NCI-H1092 treated with DMSO at 0.1 percent for 48 hours (cell line): ENCODE measurements at places on chromosomes 4 and X.

DNA sequence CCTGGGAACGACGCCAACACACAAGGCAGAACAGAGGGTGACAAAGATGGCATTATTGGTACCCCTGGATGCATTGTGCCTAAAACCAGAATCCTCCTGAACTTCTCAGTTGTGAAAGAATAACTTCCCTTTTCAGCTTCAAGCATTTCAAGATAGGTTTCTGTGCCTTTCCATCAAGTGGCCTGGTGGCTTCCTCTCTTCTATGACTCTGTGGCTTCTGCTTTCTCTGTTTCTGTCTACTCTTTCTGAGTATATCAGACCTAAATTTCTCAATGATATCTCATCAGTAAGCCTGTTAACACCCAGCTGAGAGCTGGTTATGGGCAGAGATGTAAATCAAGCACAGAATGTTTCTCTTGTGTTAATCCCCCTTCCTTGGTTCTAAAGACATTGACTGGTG lies 21.4 kb upstream of the FAM9B start:
- DNase-seq = no peak

DNA sequence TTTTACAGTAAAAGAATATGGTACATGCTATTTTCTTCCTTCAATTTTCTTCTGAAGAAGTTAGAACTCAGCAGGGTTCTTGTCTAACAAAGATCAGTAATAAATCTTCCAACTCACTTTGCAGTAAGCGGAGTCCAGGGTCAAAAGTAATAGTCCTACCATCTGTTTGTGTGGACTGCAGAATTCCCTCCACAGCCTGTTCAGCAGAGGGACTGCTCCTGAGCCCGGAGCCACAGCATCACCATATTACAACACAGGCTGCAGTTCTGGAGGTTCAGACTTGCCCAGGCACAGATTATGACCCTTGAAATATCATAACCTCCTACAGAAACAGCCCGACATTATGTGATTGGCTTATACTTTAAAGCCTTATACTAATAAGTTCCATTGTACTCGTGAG lies 10.3 kb downstream of the FHDC1 start:
- DNase-seq = no peak

GRCh38 chrX:110317061-110317819 lies 645 bp downstream of the AMMECR1 start:
- DNase-seq = peak; percentile 41

DNA sequence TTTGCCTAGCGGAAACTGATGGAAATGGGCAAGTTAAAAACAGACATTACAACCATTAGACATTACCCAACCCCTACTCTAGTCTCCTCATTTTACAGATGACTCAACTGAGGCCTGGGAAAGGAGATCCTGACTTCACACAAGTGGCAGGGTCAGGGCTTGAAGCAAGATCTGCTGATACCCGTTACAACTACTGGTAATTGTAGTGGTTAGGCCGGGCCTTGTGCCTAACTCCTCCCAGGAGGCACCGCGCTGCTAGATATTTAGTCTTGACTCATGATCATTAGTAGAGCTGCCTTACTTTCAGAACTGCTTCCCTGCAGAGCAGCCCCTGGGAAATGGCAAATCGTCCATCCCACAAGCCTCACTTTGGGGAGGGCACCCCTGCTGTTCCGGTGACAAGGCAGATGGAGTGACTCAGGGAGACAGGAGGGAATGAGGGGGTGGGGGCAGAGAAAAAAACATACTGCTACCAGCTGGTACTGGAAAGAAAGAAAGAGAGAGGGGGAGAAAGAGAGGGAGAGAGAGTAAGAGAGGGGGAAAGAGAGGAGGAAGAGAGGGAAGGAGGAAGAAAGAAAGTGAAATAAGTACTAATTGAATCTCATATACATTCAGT lies 12.2 kb downstream of the ARHGEF6 start:
- DNase-seq = no peak

GRCh38 chr4:136484996-136485395 lies 1047.3 kb downstream of the PCDH18 start:
- no peak for DNase-seq

- no peak for DNase-seq
These were observed 710.6 kb downstream of the TRAM1L1 start for GRCh38 chr4:116374815-116375214.

- DNase-seq = no peak
These were observed 102.1 kb upstream of the FAM9B start for GRCh38 chrX:9135901-9136510.

- peak; percentile 21 for DNase-seq
These were observed at the start of gene MAGEE2 for GRCh38 chrX:75784680-75785491. TSS of gene MAGEE2 (minus strand) at chrX:75785254. CDS start at chrX:75785051, 203 bp downstream.
